ENCODE measurements at places on chromosomes 13 and 19. TPM values are rescaled to one million over a fixed set of nuclear protein-coding genes. Genes with fewer than 3 reads are reported as not detected.

Gene RAB20
- 10.0 TPM for total RNA-seq

Gene ECSIT
- total RNA-seq = 178 TPM

Gene CAMSAP3
- total RNA-seq = 1.0 TPM

Gene PNMA8B
- total RNA-seq = 0.65 TPM

Gene EBI3
- total RNA-seq = 0.51 TPM

Gene ZNF729
- not detected for total RNA-seq

Gene GAPDHS
- not detected for total RNA-seq

Gene PTBP1
- 56.0 TPM for total RNA-seq

Gene TINCR
- not detected for total RNA-seq

Gene ZNF556
- total RNA-seq = not detected

Gene CEACAM7
- total RNA-seq = not detected

Gene PLK5
- total RNA-seq = not detected

Gene SUPT5H
- total RNA-seq = 82.6 TPM

Gene NCR1
- not detected for total RNA-seq

Gene CLC
- total RNA-seq = not detected

Gene HSPB6
- total RNA-seq = 570 TPM

Gene PROSER3
- total RNA-seq = 5.9 TPM

Gene RFX1
- total RNA-seq = 13.0 TPM

Gene S1PR2
- 5.9 TPM for total RNA-seq
